ENCODE measurements at places on chromosomes 7 and 10. TPM values are rescaled to one million over a fixed set of nuclear protein-coding genes. Genes with fewer than 3 reads are reported as not detected.

GRCh38 chr7:20653636-20654035, 38.2 kb downstream of the ABCB5 start:
- no peak for DNase-seq

DNA sequence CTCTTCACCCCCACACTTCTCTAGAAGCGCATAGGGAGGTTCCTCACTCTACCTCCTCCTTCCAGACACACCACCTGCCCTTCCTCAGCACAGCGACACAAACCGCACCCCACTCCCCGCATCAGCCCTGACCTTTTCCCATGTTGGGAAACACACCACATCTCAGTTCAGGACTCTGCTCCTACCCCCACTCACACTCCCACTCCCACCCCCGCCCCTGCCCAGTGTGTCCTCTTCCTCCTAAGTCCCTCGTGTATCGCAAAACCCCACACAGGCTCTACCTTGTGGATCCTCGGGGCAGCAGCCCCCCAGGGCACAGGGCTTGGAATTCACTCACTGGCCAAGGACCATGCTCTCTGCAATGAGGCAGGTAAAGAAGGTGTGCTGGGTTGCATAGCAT, 4.2 kb upstream of the AOC1 start:
- DNase-seq: no peak

Gene IL6
- not detected for total RNA-seq

DNA sequence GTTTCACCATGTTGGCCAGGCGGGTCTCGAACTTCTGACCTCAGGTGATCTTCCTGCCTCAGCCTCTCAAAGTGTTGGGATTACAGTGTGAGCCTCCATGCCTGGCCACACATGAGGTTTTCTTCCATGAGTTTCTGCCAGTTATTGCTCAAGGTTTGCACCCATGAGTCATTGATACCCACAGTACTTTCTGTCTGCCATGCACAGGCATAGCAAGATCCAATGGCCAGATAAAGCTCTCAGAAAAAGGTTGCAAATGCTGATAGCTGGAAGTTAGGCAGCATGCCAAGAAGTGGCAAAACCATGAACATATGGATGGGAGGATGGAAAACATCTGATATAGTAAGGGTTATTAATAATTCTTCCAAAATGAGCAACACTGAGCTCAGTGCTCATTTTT, 298.7 kb upstream of the NRG3 start:
- DNase-seq: no peak

Gene MMS19
- 20.7 TPM for total RNA-seq

DNA sequence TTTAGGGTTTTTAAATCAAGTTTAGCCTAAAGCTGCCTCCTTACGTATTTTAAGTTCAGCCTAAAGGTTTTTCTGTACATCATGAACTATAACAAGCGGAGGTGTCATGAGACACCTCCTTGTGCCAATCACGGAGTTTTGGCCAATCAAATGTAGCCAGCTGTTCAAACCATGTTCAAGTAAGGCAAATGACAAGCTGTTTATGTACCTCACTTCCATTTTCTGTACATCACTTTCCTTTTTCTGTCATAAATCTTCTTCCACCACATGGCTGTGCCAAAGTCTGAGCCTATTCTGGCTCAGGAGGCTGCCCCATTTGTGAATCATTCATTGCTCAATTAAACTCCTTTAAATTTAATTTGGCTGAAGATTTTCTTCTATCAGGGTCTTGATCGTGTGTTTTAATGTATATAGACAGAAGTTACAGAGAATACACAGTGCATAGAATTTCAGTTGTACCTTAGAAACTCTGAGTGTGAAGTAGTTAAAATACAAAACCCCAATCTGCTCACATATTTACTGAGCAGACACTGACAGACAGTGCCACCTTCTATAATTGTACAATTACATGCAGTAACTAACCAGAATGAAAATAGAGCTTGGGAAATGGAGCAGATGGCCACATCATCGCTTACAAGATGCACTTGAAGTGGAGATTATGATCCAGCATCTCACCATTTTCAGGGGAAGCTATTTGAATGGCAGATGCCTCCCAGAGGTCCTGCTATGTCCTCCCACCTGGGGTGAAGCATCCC, 76.9 kb upstream of the LANCL2 start:
- DNase-seq: no peak

- no peak for DNase-seq
These were observed 98.4 kb downstream of the PIP4K2A start for GRCh38 chr10:22615819-22616499.

GRCh38 chr10:48820231-48820630, 119.4 kb downstream of the LRRC18 start:
- no peak for DNase-seq

- no peak for DNase-seq
These were observed 31.4 kb downstream of the ANK3 start for GRCh38 chr10:60358282-60358681.

GRCh38 chr7:123673752-123674398, 18.2 kb downstream of the LMOD2 start:
- DNase-seq: no peak

Gene RBP3
- not detected for total RNA-seq

DNA sequence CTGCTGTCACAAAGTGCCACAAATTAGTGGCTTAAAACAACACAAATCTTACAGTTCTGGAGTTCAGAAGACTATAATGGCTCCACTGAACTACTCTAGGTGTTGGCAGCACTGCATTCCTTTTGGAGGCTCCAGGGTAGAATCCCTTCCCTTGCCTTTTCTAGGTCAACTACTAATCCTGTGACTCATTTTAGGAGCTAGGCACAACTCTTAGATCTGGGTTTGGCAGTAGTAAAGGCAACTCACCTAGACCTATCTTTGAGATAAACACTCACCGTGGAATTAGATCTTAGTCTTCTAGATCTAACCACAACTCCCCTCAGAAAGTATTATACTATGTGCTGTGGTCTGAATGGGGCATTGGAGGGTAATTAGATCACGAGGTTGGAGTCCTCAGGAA, 60.4 kb downstream of the ANKIB1 start:
- DNase-seq: no peak

DNA sequence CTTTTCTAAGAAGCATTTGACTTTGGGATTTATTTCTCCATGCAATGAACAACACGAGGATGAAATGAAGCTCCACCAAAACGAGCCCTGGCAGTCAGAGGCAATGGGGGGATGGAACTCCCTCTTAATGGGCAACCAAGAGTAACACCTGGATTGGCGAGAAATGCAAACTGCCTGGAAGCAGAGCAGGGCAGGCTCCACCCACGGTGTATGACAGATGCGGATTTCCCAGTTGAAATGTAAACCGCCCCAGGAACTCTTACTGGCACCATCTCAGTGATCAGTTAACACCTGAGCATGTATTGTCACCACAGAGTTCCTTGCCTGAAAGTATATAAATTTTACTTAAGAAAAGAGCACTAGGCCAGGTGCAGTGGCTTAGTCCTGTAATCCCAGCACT, 47.3 kb upstream of the AUTS2 start:
- DNase-seq: no peak

Gene TFR2
- 689 TPM for total RNA-seq

- DNase-seq: no peak
These were observed 384 bp upstream of the TMEM229A start for GRCh38 chr7:124033095-124033806.

DNA sequence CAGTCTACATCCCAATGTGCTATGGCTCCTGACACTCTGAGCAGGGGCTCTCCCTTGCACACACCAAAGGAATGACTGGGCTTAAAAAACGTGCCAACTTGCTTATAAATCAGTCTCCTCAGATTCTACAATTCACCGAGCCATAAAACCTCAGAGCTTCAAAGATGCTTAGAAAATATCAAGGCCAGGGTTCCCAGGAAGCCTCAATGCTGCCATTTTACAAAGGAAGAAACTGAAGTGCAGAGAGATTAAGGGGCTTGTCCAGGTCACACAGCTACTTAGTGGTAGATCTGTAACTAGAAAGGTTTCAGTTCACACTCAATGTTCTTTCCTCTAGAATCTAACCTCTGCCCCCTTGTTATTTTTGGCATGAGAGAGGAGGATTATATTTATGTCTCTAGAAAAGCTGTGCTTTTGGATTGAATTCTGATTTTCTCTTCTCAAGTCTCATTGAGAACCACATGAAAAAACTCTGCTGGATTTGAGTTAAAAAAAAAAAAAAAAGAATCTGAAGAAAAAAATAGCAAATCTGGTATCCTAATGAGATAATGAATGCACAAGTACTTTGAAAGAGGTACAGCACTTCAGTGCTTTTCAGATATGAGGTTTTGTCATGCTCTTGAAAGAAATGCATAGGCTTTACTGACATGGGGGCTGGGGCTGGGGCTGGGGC, 22.3 kb upstream of the TSPAN33 start:
- DNase-seq: no peak

- DNase-seq: no peak
These were observed 38.8 kb downstream of the ERLIN1 start for GRCh38 chr10:100146875-100147650.

DNA sequence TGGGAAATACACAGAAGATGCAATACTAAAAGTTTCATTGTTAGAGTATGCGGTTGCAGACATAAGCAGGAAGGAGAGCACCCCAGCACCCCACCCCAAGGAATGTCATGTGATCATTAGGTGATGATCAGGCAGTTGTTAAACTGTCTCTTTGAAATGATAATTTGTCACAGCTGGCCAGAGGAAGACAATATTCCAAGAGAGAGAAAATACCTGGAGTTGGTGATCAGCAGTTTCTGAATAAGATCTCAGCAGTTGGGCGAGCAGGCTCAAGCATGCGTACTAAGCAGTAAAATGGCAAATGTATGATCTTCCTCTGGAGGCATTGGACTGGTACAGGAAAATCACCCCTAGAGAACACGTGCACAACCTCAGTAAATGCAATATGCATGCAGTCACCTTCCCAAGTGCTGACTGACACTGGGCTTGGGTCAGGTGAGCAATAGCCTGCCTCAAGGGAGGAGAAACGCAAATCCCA, 250.1 kb upstream of the MBL2 start:
- DNase-seq: no peak

Gene SERPINE1
- 27.5 TPM for total RNA-seq

Gene HPSE2
- not detected for total RNA-seq

GRCh38 chr7:73717991-73718405, 1.5 kb downstream of the STX1A start:
- no peak for DNase-seq

- no peak for DNase-seq
These were observed 17.9 kb downstream of the BCAP29 start for GRCh38 chr7:107597953-107598352.

- DNase-seq: no peak
These were observed 31.9 kb downstream of the ARL4A start for GRCh38 chr7:12719141-12719919.

DNA sequence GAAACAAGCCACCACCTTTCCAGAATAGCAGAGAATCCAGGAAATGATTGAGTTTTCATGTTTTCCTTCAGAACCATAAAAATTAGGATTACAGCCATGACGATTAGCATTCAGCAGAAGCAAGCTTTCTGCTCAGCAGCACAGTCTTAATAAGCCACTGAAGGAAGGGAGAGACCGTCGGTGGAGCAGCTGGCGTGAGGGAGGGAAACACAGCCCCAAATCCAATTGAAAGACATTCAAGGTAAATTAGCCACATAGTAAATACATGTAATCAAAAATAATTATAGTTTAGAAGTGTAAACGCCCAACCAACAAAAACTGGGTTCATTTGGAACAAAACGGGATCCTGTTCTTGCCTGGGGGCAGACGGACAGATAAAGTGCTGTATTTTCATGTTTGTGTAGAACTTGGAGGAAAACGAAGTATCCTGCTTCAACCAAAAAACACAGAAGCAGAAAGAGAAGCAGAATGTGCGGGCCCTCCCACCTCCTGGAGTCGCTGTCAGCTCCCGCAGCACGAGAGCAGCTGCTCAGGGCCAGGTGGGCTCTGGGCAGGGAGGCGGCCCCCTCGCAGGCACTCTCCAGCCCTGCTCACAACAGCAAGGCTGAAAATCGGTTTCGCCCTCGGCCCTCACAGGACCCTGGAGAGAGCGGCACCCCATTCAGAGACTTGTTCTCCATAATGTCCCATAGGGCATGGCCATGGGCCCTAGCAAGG, 84.9 kb downstream of the TCERG1L start:
- DNase-seq: no peak

Gene CCAR1
- 17.4 TPM for total RNA-seq

GRCh38 chr10:101450277-101451080, 96.5 kb downstream of the BTRC start:
- DNase-seq: no peak

DNA sequence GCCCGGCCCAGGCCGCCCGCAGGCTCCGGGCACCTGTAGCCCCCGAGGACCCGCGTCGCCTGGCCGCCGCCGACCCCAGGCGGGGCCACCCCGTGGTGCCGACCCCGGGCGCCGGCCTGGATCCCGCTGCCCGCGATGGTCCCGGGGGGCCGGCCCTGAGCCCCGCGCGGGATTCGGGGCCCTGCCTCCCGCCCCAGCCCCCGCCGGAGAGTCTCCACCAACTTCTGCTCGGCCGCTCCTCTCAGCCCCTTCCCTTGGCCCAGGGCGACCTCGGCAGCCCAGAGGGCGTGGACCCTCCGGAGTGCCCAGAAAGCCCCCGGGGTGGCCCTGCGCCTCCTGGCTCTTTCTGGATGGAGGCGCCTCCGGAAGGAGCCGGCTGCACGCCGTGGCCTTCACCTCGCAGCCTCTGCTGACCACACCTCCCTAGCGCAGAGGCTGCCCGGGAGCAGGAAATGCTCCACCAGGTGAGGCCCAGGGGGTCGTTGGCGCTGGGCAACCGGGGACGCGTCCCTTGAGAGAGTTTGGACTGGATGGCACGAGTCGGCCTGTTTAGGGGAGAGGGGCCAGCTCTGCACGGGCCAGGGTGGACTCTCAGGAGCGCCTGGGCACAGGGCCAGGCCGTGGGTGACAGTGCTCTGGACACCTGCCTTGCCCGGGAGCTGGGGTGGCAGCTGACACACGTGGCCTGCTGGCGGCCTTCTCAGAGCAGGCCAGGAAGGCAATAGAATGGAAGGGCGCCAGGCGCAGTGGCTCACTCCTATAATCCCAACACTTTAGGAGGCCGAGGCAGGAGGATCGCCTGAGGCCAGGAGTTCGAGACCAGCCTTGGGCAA, 529 bp downstream of the ZNF853 start:
- DNase-seq: no peak

GRCh38 chr7:2398506-2398905, 4.9 kb upstream of the CHST12 start:
- DNase-seq: no peak

Gene TSPAN15
- 3.8 TPM for total RNA-seq

- DNase-seq: no peak
These were observed 112.1 kb downstream of the GALNT11 start for GRCh38 chr7:152137476-152138025.
